ENCODE measurements at places on chromosomes 1 and 21.

- DNase-seq: no peak
Measured at GRCh38 chr1:46605232-46605631, 1.2 kb upstream of the MKNK1 start.

- DNase-seq: no peak
Measured at GRCh38 chr1:12346483-12347151, 116.8 kb downstream of the VPS13D start.

DNA sequence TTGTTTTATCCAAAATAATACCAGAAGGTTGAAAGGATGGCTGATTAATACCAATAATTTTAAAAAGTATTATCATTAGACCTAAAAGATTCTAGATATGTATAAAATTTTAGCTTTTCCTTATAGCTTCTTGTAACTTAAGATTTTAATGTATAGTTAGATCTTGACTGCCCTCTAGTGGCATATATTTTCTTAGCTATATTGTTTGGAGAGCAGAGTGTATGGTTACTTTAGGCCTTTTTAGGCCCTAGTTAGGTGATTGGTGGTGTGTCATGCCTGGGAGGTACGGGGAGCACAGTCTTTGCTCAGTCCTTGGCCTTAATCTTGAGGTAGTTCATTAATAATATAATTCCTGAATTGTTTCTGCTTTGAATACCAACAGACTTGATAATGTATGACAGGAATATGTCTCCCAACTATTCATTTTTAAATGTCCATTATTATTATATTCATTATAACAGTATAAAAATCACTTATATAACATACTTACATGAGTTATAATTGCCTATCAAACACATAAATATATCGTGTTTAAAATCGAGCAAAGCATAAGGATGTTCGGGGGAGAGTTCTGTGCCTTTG lies 328.4 kb downstream of the ZP4 start:
- DNase-seq: peak; percentile 71

- peak; percentile 99 for DNase-seq
Measured at GRCh38 chr1:33472269-33472980, at the start of gene ZSCAN20. TSS of gene ZSCAN20 (plus strand) at chr1:33472645. CDS start at chr1:33479289, 6,644 bp downstream.

DNA sequence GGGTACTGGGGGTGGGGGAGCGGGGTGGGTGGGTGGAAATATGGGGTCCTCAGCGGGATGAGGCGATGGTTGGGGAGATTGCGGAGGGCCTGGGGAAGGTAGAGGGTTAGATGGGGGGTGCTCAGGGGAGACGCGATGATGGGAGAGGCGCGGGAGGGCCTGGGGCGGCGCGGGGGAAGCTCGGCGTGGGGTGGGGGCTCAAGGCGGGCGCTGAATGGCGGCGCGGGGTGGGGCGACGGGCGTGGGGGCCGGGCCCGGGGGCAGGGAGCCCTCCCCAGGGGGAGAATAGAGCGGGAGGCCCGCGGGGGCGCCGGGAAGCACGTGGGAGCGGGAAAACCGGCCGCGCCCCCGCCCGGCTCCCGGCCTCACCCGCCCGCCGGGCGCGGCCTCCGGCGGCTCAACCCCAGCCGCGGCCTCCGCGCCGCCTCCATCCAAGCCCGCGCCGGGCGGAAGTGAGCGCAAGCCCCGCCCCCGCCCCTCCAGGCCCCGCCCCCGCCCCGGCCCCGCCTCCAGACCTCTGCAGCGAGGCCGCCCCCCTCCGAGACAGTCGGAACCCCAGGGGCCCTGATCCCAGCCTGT lies at the start of gene FAAP20:
FAAP20 (minus strand) TSS at position 454 of the 579 bp plus-strand sequence; CDS start at position 431, 23 bp downstream.
- peak; percentile 80 for DNase-seq

GRCh38 chr1:215923129-215923824 lies 356.2 kb downstream of the KCTD3 start:
- DNase-seq: no peak

- DNase-seq: peak; percentile 50
Measured at GRCh38 chr1:35443768-35444518, 113.3 kb downstream of the KIAA0319L start.
